Muscle of leg (tissue), 16 donors: ENCODE measurements at places on chromosomes 7 and 10. TPM values are rescaled to one million over a fixed set of nuclear protein-coding genes. Genes with fewer than 3 reads are reported as not detected.

- peak; percentile 7 for DNase-seq
Measured at GRCh38 chr10:102661658-102662028, 17.4 kb downstream of the TRIM8 start.

- no peak for DNase-seq
Measured at GRCh38 chr10:61592581-61592980, 70.1 kb upstream of the CABCOCO1 start.

GRCh38 chr7:30459591-30460245, 18.9 kb downstream of the NOD1 start:
- DNase-seq, result peak; percentile 89

- DNase-seq, result peak; percentile 95
Measured at GRCh38 chr10:102120991-102121738, 997 bp upstream of the LDB1 start.

CDHR1 gene
- 0.27 TPM for total RNA-seq

PGAM2 gene
- total RNA-seq, result 412 TPM

WNT16 gene
- total RNA-seq, result 0.18 TPM

DNA sequence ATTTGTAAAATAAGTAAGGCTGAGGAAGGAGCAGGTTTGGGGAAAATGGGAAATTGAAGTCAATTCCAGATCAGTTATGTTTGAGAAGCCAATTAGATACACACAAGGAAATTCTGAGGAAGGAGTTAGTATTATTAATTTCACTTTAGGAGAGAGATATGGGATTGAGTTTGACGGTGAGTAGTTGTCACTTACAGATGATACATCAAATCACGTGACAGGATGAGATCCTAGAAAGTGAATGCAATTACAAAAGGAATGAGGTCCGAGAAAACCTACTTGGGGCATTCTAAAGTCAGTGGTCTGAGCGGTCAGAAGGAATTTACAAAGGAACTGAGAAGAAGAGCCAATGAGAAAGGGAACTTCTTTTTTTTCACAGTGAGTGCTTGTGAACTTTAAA, 364.3 kb upstream of the TMEM229A start:
- no peak for DNase-seq

DNA sequence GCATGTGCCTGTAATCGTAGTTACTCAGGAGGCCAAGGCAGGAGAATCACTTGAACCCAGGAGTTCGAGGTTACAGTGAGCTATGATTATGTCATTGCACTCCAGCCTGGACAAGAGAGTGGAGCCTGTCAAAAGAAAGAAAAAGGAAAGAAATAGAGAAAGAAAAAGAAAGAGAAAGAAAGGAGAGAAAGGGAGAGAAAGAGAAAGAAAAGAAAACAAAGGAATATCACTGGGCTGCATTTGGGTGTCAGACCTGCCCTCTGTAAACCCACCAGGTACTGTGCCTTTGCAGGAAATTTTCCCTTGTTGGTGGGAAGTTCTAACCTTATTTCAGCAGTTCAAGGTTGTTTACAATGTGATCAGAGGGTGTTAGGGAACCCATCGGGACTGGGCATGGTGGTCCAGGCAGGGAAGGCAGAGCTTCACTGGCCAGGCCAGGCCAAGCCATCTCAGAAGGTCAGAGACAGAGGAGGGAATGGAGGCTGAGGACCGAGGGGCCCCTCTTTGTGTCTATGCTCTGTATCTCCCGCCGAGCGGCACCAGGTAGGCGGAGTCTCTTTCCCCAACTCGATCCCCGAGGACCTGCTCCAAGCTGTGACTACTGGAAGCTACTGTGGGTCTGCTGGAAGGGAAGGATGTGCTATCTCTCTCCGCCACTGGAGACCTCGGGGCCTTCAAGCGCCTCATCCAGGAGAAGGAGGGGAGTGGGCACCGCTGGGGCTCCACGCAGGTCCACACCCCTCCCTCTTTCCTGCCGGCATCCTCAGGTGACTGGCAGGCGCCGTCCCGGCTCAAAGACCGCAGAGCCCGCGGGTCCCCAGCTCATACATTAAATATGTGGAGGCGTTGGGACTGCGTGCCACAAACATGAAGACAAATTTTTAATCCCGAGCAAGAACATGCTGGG, 15.2 kb upstream of the KAZALD1 start:
- DNase-seq, result no peak

PIK3CG gene
- total RNA-seq, result 3.3 TPM

DNA sequence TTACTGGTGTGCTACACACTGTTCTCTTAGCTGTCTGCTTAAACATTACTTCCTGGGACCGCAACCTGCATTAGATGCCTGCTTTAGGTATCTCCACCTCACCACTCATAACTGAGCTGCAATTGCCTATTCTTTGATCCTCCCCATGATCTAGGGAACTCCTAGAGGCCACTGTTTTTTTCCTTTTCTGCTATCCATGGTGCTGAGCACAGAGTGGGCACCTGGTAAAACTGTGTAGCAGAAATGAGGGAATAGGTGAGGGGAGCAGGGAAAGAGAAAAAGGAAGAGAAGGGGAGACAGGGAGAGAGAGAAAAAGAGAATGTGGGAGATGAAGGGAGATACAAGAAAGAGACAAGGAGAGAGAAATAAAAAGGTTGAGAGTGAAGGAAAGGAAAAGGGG, 434.9 kb downstream of the ADRA2A start:
- DNase-seq, result peak; percentile 3

GIMAP7 gene
- 5.9 TPM for total RNA-seq

GNAI1 gene
- total RNA-seq, result 37.2 TPM

ARHGEF5 gene
- total RNA-seq, result 0.93 TPM

DNA sequence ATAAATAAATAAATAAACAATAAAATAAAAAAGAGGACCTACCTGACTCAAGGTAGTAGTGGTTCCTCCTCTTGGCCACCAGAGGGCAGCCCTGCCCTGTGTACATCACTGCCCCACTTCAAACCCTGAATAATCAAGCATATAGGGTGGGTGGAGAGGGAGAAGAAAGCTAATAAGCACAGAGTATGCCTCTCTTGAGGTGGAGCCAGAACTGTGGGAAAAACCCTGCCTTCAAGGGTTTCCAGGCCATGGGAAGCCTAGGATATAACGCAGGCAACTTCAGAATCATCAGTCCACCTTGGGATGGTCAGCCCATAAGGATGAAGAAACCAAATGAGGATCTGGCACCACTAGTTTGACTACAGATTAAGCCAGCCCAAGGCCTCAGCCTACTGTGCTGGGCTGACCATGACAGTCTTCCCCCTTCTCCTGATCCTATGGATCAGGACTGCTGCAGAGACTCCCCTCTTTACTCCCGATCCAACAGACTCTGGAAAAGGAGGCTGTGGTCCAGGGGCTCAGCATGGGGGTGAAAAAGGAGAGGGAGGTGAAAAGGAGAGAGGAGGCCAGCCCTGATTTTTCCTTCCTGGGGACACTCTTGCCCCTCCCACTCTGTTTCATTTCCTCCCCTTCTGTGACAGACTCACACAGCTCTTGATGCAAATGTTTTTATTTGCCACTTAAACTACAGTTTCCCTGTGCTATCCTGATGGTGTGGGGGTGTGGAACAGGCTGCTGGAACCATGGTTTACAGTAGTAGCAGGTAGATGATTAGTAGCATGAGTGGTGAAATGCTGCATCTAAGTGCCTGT, 10.1 kb downstream of the AVPI1 start:
- peak; percentile 47 for DNase-seq

GRCh38 chr7:102300643-102301221, 14.1 kb downstream of the SH2B2 start:
- no peak for DNase-seq

DNA sequence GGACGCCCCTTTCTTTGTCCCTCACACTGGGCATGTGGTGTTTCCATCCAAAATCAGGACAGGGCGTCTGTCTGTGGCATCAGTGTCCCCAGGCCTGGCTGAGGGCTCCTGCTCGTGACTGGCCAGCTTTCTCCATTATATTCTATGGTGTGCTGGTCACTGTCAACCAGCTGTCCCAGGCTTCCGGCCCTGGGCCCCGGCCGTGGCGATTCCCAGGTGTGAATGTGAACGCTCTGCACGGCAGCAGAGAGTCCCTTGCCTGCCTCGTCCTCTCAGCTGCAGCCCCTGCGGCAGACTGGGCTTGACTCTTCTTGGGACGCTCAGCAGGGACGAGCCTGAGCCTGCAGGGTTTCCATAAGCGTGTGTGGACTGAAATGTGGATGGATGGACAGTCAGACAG, 5.9 kb upstream of the UTF1 start:
- DNase-seq, result no peak

PON1 gene
- total RNA-seq, result 0.31 TPM

DNA sequence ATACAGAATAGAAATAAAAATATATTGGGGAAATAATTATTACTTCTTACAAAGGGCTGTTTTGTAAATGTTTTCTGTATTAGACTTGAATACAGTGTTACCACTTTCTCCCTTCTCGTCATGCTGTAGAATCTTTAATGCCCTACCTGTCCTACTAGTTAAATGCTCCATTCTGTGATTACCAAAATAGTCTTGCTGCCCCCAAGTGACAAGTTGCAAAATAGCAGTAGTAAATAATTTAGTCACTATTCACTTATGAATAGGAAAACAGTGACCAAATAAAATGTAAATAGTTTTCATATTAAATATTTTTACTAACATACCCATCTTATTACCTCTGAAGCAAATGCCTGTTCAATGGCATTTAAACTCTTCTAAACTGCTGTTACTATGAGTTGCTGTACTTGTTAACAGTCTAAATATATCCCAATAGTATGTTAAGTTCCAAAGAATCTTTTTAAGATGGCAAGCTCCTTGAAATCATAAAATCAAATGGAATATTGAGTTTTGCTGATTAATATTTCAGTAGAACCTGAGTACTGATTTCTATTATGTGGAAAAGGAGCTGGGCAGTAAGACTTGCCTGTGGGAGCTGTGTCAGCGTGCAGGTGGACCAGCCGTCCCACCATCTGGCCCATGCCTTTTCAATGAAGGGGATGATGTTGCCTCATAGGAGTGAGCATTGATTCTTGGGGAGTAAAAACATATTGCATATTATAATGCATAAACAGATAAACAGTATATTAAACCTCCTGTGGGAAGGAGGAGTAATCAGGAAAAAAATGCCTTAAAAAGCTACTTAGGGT, 18.1 kb upstream of the OIT3 start:
- peak; percentile 42 for DNase-seq

MMD2 gene
- not detected for total RNA-seq

DNA sequence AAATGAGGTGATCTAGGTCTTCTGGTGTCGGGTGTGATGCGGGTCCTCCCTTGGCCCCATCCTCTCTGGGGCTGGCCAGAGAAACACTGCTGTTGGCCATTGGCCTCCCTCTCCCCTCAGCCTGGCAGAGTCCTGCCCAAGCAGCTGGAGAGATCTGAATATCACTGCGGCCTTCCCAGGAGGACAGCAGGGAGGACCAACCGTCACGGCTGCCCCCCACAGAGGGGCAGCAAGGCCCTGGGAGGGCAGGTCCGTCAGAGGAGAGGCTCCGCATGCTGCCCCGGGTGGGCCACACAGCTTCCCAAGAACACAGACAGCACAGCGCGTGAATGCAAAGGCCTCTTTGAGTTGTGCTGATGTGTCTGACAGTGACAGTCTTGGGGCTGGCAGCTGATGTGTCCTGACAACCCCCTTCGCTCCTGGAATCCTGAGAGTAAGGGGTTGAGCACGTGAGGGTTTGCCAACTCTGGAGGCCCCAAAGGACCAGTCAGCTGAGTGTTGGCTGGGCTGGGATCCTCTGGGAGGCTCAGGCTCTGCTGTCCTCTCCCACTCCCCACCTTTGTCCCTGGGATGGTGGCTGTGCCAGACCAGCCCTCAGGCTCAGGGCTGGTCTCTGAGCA, 132.5 kb upstream of the UNC5B start:
- no peak for DNase-seq

- DNase-seq, result peak; percentile 89
Measured at GRCh38 chr10:119365773-119366599, 158.6 kb downstream of the GRK5 start.

GRCh38 chr7:71322201-71322600, 190.3 kb downstream of the GALNT17 start:
- no peak for DNase-seq

CRCP gene
- total RNA-seq, result 25.2 TPM

GRCh38 chr7:150962553-150963399, 15.3 kb downstream of the KCNH2 start:
- peak; percentile 53 for DNase-seq

- DNase-seq, result no peak
Measured at GRCh38 chr10:9289811-9290210, 1235.3 kb downstream of the GATA3 start.

- peak; percentile 92 for DNase-seq
Measured at GRCh38 chr10:88245974-88246511, 337.1 kb downstream of the RNLS start.
